Glutamatergic neuron (in vitro differentiated cells): ENCODE measurements at places on chromosomes 5 and 9.

GRCh38 chr5:89728750-89729149, 680.8 kb downstream of the CETN3 start:
- no peak for DNase-seq

- DNase-seq, result no peak
Observed at GRCh38 chr9:83047839-83048775, 14.8 kb downstream of the RASEF start.

- no peak for DNase-seq
Observed at GRCh38 chr5:178606269-178606668, 16.1 kb upstream of the COL23A1 start.

DNA sequence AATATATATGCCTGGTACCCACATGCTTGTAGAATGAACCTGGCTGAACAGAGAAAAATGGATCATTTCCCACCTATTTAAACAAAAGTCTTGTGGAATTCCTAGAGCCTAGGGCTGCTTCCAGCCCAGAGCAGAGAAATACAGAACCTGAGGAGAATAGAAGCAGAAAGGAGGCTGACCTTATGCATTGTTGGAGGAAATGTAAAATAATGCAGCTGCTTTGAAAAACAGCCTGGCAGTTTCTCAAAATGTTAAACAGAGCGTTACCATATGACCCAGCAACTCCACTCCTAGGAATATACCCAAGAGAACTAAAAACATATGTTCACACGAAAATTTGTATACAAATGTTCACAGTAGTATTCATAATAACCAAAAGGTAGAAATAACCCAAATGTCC, 15.1 kb downstream of the MAPKAP1 start:
- no peak for DNase-seq

DNA sequence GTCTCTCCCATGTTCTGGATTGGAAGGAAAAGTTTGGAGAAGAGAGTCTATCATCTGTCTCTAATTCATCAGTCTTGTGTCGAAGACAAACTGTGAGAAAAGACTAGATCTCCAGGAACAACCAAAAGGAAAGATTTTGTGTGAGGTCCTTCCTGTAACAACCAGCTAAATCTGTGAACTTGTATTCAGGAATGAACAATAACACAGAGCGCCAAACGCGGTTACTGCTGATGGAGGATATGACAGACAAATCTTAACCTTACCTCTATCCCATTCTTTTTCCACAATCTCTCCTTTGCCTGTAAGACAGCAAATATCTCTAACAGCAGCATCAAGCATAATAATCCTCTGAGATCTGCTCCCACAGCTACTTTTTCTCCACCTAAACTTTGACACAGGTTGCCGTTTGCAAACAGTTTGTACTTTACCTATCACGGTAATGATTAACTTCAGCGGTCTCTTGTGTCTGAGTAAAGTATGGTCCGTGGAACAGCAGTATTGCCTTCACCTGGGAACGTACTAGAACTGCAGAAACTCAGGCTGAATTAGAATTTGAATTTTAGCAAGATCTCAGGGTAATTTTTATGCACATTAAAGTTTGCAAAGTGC, 387.6 kb downstream of the ELAVL2 start:
- no peak for DNase-seq
